ENCODE measurements at places on chromosomes 6 and 20.

DNA sequence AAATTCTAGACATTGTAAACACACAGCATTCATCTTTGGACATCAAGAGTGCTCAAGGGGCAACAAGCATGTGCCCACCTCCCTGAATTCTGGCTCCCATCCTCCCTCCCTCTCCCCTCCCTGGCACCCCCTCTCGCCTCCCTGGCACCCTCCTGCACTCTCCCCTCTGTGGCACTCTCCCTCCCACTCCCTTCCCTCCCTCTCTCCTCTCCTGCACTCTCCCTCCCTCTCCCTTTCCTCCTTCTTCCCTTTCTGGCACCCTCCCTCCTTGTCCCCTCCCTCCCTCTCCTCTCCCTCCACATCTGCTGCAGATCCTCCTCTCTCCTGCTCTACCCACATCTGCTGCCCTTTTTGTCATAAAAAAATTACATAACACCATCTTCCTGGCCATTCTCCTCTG lies 113.0 kb upstream of the SLC22A23 start:
- no peak for DNase-seq

GRCh38 chr20:46400828-46401477 lies 5.5 kb downstream of the ELMO2 start:
- DNase-seq = no peak

DNA sequence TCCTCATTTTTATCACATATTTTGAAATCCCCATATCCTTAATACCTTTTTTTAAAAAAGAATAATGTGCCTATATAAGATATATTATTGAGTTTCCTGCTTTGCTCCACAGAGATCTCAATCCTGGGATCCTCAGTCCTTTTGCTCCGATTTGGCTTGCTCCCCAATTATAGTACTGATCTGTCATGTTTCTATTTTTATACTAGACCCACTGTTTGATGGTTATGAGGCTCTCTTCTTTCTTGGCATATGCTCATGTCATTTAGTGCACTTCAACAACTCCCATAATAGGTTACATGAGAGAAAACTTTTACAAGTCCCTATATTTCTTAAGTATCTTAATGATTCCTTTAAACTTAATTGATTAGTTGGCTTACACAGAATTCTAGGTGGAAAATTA lies 958.5 kb upstream of the EPHA7 start:
- DNase-seq = no peak

GRCh38 chr20:33305589-33306057 lies 22.6 kb downstream of the BPIFB1 start:
- no peak for DNase-seq

DNA sequence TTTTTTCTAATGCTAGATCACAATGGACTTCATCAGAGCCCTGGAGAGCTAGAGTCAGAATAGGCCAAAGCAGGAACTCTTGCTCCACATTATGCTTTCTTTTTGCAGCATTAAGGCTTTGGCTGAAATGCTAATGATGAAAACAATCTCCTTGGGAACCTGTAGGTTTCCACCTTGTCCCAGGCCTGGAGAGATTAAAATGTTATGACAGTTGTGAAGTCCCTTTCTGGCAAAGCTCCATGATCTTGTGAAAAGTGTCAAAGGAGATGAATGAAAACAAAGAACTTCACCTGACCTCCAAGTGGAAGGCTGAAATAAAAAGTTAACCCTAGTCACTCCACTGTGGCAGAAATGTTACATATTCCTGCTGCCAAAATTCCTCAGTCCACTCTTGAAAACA lies 64.0 kb upstream of the LRRC1 start:
- no peak for DNase-seq

- no peak for DNase-seq
These were observed 2.0 kb downstream of the ECT2L start for GRCh38 chr6:138797806-138798446.

DNA sequence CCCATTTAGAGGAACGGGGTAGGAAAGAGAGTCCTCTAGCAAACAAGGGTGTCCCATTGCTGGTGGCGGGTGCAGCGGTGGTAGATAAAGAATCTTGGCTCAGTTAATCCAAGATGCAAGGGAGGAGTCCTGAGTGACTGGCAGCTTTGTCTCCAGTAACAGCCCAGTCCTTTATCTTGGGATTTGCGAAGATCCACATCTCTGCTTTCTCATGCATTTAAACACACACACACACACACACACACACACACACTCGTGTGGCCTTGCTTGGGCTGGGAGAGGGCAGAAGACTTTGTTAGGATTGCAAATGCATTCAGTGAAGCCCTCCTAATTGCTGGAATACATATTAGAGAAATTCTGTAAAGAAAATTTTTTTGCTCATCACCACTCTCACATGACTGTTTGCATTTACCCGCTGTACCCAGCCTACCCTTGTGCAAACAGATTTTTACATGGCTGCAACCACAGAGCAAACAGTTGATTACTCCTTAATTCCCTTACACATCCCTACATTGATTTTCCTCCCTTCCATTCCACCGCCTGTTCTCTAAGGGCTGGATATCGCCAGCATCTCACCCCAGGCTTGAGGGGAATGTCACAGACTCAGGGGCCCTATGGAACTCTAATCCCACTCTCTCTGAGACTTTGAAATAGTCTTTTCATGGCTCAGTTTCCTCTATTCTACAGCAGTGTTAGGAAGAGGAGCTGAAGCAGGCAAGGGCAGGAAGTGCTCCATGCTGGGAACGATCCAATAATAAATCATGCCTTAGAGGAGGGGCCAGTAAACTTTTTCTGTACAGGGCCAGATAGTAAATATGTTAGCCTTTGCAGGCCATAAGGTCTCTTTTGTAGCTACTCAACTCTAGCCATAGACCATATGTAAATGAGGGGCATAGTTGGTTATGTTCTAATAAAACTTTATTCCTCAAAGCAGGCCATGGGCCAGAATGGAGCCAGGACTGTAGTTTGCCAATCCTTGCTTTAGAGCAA lies 3.5 kb downstream of the C6orf132 start:
- peak; percentile 46 for DNase-seq

GRCh38 chr6:79465381-79465780 lies 71.8 kb downstream of the LCA5 start:
- DNase-seq = no peak

DNA sequence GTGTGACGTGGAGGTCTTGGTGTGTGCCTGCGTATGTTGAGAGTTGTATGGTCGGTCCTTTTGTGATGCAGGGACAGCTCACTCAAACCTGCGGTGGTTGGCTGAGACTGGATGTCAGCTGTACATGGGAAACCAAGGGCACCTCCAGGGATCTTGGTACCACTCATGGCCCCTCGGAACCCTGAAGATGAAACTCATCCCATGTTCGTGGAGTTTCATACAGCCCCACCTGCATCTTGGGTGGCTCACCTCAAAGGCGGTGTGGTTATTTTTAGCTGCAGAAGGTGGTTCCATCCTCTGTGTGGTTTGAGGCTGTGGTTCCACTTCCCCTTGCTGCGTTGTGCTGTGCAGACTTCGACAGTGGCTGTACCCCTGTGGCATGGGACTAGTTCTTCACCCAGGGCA lies 52.6 kb upstream of the SLC22A1 start:
- no peak for DNase-seq

DNA sequence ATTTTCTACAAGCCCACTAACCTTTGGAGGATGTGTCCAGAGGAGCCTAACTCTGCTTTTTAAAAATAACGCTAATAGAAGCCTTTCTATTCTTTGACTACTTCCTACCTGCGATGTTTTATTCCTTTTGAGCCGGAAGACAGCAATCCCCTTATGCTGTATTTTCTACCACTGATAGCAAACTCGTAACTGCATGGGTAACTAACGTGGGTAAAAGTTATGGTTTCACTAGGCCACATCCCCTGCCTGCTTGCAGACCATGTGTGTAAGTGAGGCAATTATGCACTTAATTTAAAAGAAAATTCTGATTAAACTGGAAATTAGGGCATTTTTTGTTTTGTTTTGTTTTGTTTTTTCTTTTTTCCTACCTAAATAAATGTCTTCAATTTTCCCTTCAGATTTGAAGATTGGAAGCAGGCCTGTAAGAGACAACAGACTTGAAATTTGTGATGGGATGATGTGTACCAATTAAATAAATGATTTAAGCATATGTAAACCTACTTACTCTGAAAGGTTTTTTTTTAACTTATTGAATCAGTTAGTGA lies 931 bp downstream of the UFL1 start:
- DNase-seq = no peak

- DNase-seq = peak; percentile 60
These were observed 541.9 kb upstream of the SPTLC3 start for GRCh38 chr20:12466915-12467314.

DNA sequence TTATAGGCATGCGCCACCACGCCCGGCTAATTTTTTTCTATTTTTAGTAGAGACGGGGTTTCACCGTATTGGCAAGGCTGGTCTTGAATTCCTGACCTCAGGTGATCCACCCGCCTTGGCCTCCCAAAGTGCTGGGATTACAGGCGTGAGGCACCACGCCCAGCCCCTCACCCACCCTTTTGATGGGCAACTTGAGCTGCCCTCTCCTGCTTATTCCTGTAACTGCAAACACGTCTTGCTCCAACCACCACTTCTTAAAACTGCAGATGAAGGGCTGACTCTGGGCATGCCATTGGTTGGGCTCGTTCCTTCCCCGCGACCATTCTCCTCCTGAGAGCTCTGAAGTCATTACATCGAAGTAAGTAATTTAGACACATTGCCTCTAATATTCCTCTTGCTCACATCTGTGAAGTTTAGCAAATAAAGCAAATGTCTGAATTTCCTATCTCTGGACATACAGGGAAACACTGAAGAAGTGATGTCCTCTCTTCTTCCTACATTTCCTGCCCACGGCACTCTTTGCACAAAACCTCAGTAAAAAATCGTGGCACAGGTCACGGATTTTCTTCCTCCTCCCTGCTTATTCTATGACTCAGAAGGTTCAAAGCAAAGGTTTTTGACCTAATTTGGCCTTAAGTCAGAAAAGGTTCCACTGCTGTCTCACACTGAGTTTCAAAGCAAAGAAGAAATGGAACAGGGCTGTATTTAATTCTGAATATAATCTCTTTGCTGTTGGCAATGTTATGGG lies 117.5 kb downstream of the GMPR start:
- DNase-seq = no peak

- no peak for DNase-seq
These were observed 100.2 kb downstream of the PERP start for GRCh38 chr6:138007014-138007472.

DNA sequence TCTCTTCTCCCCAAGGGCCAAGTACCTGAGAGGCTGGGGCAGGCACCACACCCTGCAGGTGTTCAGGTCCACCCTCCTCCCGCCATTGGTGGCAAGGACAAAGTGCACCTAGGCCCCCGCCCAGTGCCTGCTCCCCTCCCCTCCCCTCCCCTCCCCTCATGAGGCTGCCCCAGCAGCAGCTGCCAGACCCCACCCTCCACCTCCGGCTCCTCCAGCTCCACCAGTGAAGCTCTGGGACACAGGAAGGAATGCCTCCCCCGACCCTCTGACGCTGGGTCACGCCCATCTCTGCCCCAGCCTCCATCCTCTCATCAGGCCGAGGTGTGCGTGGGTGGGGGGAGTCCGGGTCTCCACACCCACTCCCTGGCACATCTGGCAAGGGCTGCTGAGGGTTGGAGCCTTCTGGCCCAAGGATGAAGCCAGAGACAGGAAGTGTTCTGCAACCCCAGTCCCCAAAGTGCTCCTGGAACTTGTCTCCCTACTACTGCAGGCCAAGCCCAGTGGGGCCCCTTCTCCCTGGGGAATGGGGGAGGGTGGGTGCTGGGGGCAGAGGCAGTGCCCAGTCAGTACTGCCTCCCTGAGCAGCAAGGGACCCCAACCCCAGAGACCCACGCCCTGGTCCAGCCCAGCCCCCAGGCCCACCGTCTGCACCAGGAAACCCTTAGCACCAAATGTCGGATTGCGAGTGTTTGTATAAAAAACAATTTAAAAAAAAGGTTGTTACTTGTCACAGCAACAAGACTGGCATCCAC lies 1.6 kb upstream of the UCKL1 start:
- peak; percentile 82 for DNase-seq

GRCh38 chr20:62776692-62777527 lies 19.4 kb upstream of the MRGBP start:
- peak; percentile 44 for DNase-seq

- no peak for DNase-seq
These were observed 301 bp downstream of the PPP1R3D start for GRCh38 chr20:59939879-59940128.

- no peak for DNase-seq
These were observed 2.9 kb upstream of the SASH1 start for GRCh38 chr6:148339766-148340165.

- no peak for DNase-seq
These were observed 412.5 kb downstream of the MMUT start for GRCh38 chr6:49050584-49050983.

- DNase-seq = no peak
These were observed 33.5 kb downstream of the FAM8A1 start for GRCh38 chr6:17633465-17634188.

DNA sequence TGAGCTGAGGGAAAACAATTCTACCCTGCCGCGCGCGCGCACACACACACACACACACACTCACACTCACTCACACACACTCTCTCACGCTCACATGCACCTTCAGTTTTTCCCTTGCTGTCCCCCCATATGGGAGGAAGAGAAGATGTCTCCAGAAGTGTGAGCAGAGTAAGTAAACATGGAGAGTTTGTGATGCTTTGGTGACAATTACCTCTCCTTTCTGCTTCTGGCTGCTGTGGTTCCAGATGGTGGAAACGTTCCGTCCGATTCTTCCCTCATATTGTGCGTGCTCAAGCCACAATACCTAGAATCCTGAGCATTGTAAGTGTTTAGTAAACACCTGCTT lies 86.7 kb downstream of the LINC00237 start:
- DNase-seq = no peak

DNA sequence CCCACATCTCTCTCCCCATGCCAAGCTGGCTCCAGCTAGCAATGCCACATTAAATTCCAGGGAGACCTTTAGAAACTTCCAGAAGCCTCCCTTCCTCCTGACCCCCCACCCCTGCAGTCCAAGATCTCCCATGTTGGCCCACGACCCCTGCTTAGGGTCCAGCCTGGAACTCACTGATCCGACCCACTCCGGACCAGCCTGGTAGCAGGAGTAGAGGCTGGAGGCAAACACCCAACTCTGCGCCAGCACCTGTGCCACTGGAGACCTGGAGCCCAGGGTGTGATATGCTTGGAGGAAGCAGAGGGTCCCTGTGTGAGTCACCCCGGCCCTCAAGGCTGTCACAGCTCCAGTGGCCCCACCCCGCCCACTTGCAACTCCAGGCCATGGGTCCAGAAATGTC lies 3.3 kb upstream of the ULBP1 start:
- no peak for DNase-seq

DNA sequence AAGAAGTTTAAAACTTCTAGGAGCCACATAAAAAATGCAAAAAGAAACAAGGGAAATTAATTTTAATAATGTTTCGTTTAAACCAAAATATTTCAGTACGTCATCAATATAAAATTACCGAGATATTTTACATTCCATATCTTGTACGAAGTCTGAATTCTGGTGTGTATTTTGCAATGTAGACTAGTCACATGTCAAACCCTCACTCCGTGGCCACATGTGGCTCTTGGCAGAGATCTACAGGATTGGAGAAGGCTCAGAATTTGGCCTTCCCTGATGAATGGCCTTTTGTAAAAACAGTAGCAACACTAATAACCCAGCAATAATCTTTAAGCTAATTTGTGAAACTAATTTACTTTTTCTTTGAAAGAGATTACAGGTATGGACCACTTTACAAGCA lies 217.1 kb downstream of the PRL start:
- DNase-seq = no peak

Data from DMS153 (cell line).